ENCODE measurements at places on chromosomes 3 and 15. TPM values are rescaled to one million over a fixed set of nuclear protein-coding genes. Genes with fewer than 3 reads are reported as not detected.

PPIP5K1 gene
- total RNA-seq, result 62.4 TPM

DNA sequence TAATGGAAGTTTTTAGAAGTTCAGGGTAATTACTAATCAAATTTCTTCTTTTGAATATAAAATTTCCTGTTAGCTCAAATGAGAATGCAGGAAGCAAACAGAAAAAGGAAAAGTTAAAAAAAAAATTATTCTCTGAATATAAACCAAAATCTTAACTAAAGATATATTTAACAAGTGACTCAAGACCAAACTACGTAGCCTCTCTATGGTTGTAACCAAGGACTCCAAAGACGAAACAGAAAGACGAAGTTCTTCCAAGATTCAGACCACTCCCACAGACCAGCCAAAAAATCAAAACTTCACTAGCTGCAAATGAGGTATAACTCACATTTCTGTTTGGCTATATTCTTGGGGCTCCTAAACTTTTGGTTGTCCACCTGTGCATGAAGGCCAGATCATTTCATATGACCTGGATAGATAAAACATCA is 846.5 kb upstream of the ALCAM start:
- DNase-seq, result no peak

GRCh38 chr3:197227780-197228574 is 70.4 kb downstream of the DLG1 start:
- no peak for DNase-seq

CNTN3 gene
- total RNA-seq, result not detected

GRCh38 chr3:141415953-141416352 is 47.6 kb downstream of the ZBTB38 start:
- DNase-seq, result no peak

ADCY5 gene
- 0.49 TPM for total RNA-seq

PAQR9 gene
- total RNA-seq, result 0.17 TPM

DNA sequence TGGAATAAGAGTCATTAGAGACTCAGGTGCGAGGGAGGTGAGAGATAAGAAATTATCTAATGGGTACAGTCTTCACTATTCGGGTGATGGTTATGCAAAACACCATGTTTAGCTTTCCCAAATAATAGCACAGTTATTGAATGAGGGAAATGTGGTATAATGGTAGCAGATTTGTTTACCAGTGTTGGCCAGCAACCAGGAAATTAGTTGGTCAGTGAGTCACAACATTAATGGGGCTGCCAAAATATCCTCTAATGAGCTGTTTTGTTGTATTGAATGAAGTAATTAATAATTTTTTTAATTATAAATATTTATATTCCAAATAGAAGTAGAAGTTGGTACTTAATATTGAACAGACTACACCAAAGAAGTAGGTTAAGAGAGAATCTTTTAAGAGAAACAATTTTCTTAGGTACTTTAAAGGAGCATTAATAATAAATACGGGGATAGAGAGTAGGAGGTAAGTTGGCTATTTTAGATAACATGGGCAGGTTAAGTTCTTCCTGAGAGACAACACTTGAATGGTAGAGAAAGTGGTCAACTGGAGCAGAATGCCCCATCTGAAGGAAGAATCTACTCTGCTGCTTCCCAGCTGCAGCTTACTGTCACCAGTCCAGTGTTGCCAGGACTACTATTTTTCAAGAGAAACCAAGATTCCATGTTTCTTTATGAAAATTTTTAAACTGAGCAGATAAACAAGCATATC is 218.8 kb downstream of the UBE2E2 start:
- DNase-seq, result no peak
